ENCODE measurements at places on chromosomes 4 and X.

- no peak for DNase-seq
Observed at GRCh38 chr4:151427266-151427665, 18.3 kb downstream of the FHIP1A start.

GRCh38 chr4:79563219-79563618 lies 155.2 kb upstream of the GK2 start:
- DNase-seq = no peak

DNA sequence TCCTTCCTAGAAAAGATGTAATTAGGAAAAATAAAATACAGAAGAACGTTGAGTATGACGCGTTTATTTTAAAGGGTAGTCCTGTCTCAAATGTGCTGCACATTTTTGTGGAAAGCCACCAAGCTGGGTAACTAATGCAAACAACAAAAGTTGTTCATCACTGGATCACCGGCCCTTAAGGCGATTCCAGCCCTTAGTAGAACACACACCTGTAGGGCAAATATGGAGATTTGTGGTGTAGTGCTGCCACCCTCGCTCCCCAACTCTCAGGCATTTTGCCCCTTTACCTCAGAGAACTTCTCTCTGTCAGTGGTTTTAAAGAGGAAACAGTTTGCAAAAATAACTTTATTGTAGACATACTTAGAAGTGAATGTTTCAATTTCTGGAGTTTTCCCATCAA lies 1.9 kb downstream of the TBL1X start:
- no peak for DNase-seq

GRCh38 chrX:130083656-130084382 lies 26.5 kb downstream of the ELF4 start:
- DNase-seq = no peak

- no peak for DNase-seq
Observed at GRCh38 chr4:8297691-8298485, 28.3 kb downstream of the HTRA3 start.

DNA sequence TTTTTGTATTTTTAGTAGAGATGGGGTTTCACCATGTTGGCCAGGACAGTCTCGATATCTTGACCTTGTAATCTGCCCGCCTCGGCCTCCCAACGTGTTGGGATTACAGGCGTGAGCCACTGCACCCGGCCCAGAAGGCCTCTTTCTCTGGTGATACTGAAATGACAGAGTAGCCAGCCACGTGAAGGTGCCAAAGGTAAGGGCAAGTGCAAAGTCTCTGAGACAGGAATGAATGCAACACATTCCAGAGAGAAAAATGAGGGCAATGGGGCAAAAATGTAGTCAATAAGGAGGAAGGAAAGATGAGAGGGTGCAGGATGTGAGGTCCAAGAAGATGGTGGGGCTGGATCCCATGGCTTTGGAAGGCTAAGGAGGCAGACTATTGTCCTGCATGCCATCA lies 176.0 kb downstream of the NR3C2 start:
- no peak for DNase-seq

DNA sequence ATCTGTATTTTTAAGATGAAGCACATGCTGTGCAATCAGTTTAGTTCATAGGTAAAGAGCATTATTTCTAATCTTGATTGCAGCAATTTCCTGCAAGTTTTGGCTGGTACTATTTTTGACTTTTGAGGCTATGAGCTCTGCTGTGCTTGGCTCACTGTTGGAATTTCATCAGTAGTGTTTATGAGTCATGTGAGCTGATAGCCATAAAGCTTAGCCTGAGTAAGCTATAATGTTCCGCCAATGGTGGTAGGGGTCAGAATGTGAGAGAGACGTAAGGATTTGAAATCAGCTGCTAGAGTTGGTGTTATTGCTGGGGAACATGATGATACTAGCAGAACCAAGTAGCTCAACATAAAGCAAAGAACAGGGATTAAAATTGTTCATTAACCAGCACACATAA lies 590.9 kb upstream of the GNPDA2 start:
- DNase-seq = peak; percentile 1

- DNase-seq = no peak
Observed at GRCh38 chr4:108094923-108095482, 73.7 kb downstream of the LEF1 start.

GRCh38 chr4:53043055-53043454 lies 180.9 kb downstream of the RASL11B start:
- DNase-seq = no peak

DNA sequence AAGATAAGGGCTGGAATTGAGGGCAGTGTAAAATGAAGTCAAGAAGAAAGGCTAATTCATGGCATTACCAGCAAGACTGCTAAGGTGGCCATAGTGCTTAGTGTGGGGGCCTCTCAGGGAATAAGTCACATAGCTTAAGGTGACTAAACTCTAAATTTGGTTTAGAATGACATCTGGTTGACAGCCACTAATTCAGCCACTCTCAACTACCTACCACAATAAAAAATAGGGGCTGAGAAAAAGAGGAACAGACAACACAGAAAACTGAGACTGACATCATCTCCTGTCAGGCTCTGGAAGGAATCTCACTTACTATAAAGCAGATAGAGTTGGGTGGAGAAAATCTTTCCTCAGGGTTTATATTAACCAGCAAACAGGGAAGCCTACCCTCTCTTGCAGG lies 96.9 kb downstream of the CHRDL1 start:
- no peak for DNase-seq

- DNase-seq = no peak
Observed at GRCh38 chr4:161663844-161664243, 500.0 kb downstream of the FSTL5 start.

DNA sequence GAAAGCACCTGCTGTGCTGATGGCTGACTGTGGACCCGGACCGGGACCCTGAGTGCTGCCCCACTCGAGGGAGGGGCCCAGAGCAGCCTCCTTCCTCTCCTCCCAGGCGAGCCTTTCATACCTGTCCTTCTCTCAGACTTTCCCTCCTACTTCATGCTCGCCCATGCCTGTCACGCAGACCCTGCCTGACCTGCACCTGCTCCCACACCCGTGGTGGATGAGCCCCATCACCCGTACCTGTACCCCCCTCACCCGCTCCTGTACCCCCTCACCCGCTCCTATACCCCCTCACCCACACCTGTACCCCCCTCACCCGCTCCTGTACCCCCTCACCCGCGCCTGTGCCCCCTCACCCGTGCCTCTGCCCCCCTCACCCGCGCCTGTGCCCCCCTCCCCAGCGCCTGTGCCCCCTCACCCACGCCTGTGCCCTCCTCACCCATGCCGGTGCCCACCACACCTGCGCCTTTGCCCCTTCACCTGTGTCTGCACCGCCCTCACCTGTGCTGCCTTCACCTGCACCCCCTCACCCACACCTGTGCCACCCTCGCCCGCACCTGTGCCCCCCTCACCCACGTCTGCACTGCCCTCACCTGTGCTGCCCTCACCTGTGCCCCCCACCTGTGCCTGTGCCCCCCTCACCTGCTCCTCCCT lies 5.8 kb downstream of the MAEA start:
- DNase-seq = no peak

DNA sequence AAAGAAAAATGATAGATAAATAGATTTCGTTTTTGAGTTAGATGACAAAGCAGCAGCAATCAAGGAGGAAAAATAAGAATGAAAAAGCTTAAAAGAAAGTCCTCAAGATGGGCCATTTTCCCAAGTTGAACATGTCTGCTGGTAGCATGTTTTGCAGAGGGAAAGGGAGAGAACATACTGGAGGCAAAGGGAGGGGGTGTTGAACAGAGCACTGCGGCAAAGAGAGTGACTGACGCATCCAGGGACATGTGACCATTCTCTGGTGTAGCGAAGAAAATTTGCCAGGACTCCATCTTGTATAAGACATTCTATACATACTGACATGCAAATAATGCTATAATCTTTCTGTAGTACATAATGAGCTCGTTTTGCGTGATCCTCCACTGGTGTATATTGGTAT lies 1.2 kb downstream of the LINC00632 start:
- DNase-seq = no peak

DNA sequence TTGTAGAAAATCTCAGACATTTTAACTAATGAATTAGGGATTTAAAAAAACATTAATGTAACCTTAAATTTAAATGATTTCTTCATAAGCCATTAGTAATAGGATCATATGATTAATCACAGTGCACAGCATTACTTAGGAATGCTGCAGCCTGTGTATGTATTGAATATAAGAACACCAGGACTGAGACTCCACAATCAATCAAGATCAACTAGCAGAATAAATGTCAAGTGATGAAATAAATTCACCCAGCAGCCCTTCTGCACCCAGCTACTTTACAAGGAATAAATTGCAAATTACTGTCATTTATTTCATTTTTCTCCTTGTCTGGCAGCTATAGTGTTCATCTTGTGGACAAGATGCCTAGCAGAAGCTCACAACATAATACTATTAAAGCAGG lies 46.5 kb downstream of the NEIL3 start:
- DNase-seq = no peak

- DNase-seq = no peak
Observed at GRCh38 chr4:84578540-84579402, 4.2 kb upstream of the CDS1 start.

GRCh38 chrX:77930581-77930980 lies 20.1 kb downstream of the ATP7A start:
- DNase-seq = no peak

DNA sequence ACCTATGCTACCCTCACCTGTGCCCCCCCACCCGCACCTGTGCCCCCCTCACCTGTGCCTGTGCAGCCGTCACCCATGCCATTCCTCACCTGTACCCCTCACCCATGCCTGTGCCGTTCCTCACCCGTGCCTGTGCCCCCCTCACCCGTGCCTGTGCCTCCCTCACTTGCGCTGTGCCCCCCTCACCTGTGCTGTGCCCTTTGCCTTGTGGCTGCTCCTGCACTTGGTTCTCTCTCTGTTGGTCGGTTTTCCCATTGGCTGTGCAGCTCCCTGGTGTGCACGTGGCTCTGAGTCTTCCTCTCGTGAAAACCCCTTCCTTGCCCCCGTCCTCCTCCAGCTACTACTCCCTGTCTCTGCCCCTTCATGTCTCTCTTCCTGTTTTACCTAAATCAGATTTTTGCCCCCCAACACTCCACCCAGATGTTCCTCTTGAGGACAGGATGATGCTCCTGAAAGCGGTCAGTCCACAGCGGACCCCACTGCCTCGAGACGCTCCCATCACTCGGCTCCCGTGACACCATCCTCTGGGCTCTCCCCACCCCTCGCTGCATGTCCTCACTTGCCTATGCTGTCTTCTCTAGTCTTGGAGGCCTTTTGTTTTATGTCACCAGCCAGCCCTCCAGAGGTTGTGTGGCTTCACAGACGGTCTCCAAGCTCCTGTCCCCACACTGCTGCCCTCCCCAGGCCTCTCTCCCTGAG lies 6.8 kb downstream of the MAEA start:
- DNase-seq = no peak

DNA sequence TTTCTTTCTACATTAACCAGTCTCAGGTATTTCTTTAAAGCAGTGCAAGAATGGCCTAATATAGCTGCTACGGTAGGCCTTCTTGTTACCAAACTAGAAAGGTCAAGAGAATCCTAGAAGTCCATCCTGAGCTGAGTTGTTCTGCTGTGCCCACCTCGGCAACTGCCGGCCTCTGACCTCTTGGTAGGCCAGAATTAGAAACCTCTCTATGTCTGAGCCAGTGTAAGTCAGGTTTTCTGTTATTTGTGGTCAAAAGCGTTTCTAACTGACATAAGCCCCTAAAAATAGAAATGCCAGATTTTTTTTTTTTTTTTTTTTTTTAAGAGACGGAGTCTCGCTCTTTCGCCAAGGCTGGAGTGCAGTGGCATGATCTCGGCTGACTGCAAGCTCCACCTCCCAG lies 43.1 kb downstream of the SOWAHB start:
- DNase-seq = no peak

DNA sequence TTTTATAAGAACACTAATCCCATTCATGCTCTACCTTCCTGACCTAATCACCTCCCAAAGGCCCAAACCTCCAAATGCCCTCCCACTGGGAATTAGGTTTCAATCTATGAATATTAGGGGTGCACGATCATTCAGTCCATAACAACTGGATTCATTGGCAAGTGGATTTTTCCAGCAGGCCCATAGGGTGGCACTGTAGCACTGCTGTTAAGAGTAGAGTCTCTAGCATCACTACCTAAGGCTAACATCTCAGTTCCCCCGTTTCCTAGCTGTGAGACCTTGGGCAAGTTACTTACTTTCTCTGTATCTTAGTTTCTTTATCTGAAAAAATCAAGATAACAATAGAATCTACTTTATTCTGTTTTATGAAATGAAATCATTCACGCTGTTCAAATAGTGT lies 315.8 kb downstream of the STIM2 start:
- DNase-seq = peak; percentile 5

- DNase-seq = no peak
Observed at GRCh38 chr4:20313237-20314030, 61.7 kb downstream of the SLIT2 start.

GRCh38 chrX:110250847-110251246 lies 67.0 kb downstream of the AMMECR1 start:
- no peak for DNase-seq

DNA sequence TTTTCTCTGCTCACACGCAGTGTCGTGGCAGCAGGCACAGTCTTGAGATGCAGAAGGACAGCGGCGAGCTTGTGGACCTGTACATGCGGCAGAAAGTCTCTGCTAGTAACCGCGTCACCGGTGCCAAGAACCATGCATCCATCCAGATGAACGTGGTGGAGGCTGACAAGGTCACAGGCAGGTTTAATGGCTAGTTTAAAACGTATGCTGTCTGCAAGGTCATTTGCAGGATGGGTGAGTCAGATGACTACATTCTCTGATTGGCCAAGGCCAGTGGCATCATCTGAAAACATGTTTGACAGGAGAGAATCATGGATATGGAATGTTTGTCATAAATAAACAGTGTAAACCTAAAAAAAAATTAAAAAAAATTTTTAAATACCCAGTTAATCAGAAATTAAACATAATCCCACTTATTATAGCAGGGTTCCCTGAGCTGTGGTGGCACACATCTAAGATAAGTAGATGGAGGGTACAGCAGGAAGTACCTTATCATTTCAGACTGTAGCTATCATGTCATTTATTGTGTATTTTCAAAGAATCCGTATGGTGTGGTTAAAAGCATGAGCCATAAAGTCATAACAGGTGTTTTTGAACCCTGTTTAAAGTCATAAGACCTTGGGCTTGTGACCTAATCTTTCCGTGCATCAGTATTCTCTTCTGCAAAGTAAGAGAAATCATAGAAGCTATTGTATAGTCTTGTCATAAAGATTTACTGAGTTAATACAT lies 7.5 kb upstream of the BMP2K start:
- DNase-seq = no peak

- no peak for DNase-seq
Observed at GRCh38 chr4:150999086-150999485, 16.0 kb downstream of the LRBA start.

- no peak for DNase-seq
Observed at GRCh38 chrX:154373340-154374306, 811 bp downstream of the FLNA start.

DNA sequence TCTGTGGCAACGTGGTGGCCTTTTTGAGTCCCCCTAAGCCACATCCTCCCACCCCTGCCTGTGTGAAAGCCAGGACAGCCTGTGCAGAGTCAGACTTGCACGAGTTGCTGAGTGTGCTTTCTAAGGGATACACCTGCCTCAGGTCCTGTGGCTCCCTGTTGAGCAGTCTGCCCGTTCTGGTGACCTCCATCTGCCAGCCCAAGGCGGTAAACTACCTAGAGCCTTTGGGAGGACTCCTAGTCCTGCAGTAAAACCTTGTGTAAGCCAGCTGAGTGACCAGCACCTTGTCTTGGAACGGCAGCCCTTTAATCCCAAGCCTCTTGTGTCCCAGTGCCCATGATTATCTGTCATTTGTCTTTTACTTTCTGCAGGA lies 69.3 kb downstream of the NBDY start:
- no peak for DNase-seq
